ENCODE measurements at places on chromosomes 3 and 15. TPM values are rescaled to one million over a fixed set of nuclear protein-coding genes. Genes with fewer than 3 reads are reported as not detected.

IL17RE gene
- 12.8 TPM for total RNA-seq

KY gene
- not detected for total RNA-seq

DNA sequence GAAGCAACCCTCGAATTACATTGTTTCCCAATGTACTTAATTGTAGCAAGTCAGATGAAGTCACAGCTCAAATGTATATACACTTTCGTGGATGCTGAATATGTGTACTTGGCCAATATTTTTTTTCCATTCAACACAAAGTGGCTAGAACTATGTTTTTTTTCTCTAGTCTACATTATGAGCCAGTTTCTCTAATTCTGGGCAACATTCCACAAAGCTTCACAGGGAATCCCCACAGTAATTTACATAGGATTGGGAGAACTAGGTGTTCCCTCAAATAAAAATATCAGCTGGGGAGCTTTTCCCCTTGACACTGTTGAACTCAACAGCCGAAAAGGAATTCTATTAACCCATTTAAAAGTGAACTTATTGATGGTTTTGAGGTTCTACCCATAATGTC is 493.1 kb downstream of the MECOM start:
- no peak for DNase-seq

- DNase-seq: no peak
These were observed 304.5 kb downstream of the RBMS3 start for GRCh38 chr3:29585368-29585767.

- DNase-seq: no peak
These were observed 48.7 kb upstream of the DYNC1LI1 start for GRCh38 chr3:32619395-32619794.

GRCh38 chr3:141450727-141451375 is 36.0 kb upstream of the RASA2 start:
- DNase-seq: no peak

- no peak for DNase-seq
These were observed 73.8 kb downstream of the IQSEC1 start for GRCh38 chr3:12999147-13000140.

DNA sequence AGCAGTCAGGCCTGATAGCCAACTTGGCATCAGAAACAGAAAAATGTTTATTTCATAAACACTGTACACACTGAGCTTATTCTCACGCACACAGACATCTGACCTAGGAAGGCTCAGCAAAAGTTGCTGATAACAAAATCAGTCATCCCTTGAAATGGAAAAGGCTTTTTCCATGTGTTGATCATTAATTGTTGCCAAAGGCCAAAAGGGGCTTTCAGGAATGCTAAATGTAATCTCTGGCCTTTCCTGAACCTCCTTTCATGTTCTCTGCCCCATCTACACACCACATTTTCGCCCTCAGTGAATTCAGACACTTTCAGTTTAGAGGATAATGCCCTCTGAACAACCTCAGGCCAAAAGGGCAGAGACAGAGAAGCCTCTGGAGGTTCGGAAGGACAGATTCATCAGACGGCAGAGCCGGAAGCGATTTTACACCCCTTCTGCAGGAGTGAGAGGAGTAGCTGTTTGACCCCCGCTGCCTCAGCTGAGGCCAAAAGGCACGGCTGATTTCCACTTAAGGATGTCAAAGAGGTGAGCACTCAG is 14.5 kb downstream of the RTP4 start:
- DNase-seq: no peak

GRCh38 chr3:157832588-157832987 is 273.6 kb downstream of the SHOX2 start:
- no peak for DNase-seq

Data from foreskin keratinocyte (primary cell).